ENCODE measurements at places on chromosomes 5 and 9. TPM values are rescaled to one million over a fixed set of nuclear protein-coding genes. Genes with fewer than 3 reads are reported as not detected.

Gene NOL8
- total RNA-seq, result 33.8 TPM

Gene HSDL2
- 58.1 TPM for total RNA-seq

Gene GPR150
- 0.20 TPM for total RNA-seq

Gene ANKRD31
- total RNA-seq, result under 0.01 TPM

Gene PTGS1
- 83.0 TPM for total RNA-seq

Gene COL15A1
- total RNA-seq, result 6.8 TPM

Gene SHOC1
- not detected for total RNA-seq

Gene FOXD4L5
- not detected for total RNA-seq

Gene PRR7
- total RNA-seq, result 26.1 TPM

Gene PCDHB7
- total RNA-seq, result 0.37 TPM

Gene EQTN
- total RNA-seq, result not detected

Gene FCHO2
- 14.0 TPM for total RNA-seq

Gene RBM18
- total RNA-seq, result 6.2 TPM

Gene DOCK2
- total RNA-seq, result 1.2 TPM

Gene GNA14
- total RNA-seq, result 0.73 TPM

Gene RLN2
- not detected for total RNA-seq

Gene FIBCD1
- total RNA-seq, result 1.8 TPM

Gene SLC34A3
- total RNA-seq, result not detected

Gene STKLD1
- under 0.01 TPM for total RNA-seq

Gene CYSRT1
- 0.37 TPM for total RNA-seq

Gene ZDHHC21
- total RNA-seq, result 7.0 TPM

Gene PCDHA9
- under 0.01 TPM for total RNA-seq

Gene PCDHB9
- total RNA-seq, result under 0.01 TPM

Gene GPR151
- not detected for total RNA-seq

Gene SLC4A9
- total RNA-seq, result not detected

Gene GGTA1
- not detected for total RNA-seq

Gene PCDHGA1
- total RNA-seq, result 0.59 TPM

Gene PPP3R2
- not detected for total RNA-seq

Gene DDX4
- not detected for total RNA-seq

Gene LCN2
- not detected for total RNA-seq

Gene IL3
- total RNA-seq, result not detected

Gene PROB1
- 0.73 TPM for total RNA-seq

Gene PHF24
- not detected for total RNA-seq

Gene RAD17
- 16.8 TPM for total RNA-seq

Gene IFNA2
- not detected for total RNA-seq

Gene MAMDC4
- total RNA-seq, result 0.73 TPM

Gene PRRC2B
- 57.3 TPM for total RNA-seq

Gene MUSK
- total RNA-seq, result under 0.01 TPM

Gene EIF4E1B
- total RNA-seq, result not detected

Gene TXNDC8
- total RNA-seq, result not detected

Gene CATSPER3
- under 0.01 TPM for total RNA-seq

Gene ZBED3
- total RNA-seq, result 0.73 TPM

Gene DAB2
- total RNA-seq, result 59.8 TPM

Gene AK8
- 0.73 TPM for total RNA-seq

Gene BTF3
- total RNA-seq, result 261 TPM

Gene TYRP1
- total RNA-seq, result 0.73 TPM

Gene TSSK1B
- 0.20 TPM for total RNA-seq

Gene BTNL3
- total RNA-seq, result not detected

Gene BARHL1
- total RNA-seq, result not detected

Gene PCDHA5
- under 0.01 TPM for total RNA-seq

Gene SCGB3A1
- not detected for total RNA-seq

Gene PCDHB13
- under 0.01 TPM for total RNA-seq
